CD8-positive, alpha-beta memory T cell (primary cell): ENCODE measurements at places on chromosomes 7 and 10. TPM values are rescaled to one million over a fixed set of nuclear protein-coding genes. Genes with fewer than 3 reads are reported as not detected.

DNA sequence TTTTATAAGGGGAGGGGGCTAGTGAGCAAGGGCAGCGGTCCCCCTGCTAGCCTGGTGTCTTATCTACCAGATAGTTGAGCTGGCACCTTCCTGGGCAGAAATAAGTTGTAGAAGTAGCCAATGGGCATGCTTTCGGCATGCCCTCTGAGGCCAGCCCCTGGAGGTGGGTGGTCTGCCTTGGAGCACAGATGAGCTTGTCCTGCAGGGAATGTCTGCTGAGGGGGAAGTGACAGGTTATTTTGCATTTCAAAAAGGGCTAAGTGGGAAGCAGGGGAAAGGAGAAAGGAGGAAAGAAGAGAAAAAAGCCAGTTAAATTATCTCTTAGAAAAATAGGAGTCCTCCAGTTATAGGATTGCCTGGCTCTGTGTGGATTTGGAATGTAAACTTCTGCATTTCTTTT lies 88.9 kb downstream of the GPR26 start:
- DNase-seq = no peak

DNA sequence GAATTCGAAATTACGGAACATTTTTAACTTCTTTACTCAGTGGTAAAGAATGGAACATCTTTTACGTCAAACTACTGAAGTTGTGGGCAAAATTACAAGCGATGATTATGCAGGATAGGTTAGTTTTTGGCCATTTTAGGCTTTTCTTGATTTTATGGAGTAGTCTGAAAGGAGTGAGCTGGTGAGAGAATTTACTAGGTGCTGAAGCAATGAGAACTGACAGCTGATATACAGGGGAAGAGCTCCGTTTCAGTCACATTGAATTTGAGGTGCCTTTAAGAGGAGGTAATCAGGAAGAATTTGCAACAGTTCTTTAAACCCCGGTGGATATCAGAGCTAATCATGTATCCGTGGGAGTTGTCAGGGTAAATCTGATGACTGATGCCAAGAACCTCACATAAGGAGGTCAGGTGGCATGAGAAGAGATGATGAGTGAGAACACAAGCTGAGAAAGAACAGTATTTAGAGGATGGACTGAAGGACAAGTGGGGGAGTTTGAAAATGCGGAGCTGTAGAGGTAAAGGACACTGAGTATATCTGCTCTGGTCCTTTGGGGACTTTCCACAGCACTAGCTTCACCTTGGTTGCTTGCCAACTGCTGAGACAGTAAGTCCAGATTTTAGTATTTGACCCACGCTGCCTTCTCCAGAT lies 104.3 kb downstream of the AHR start:
- DNase-seq = no peak

GRCh38 chr7:70680743-70681468 lies 451.0 kb upstream of the GALNT17 start:
- no peak for DNase-seq

- DNase-seq = no peak
These were observed 35.7 kb downstream of the CCDC7 start for GRCh38 chr10:32481606-32482005.

DNA sequence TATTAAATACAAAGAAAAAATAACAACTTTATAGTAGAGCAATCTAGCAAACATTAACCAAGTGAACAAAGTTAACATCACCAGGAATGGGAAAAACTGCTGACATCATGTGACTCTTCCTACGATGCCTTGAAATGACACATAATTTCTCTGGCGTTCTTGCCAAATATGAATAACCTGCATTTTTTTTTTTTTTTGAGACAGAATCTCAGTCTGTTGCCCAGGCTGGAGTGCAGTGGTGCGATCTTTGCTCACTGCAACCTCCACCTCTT lies 126.5 kb upstream of the VKORC1L1 start:
- DNase-seq = no peak

GRCh38 chr10:60351191-60351853 lies 38.4 kb downstream of the ANK3 start:
- DNase-seq = no peak

DNA sequence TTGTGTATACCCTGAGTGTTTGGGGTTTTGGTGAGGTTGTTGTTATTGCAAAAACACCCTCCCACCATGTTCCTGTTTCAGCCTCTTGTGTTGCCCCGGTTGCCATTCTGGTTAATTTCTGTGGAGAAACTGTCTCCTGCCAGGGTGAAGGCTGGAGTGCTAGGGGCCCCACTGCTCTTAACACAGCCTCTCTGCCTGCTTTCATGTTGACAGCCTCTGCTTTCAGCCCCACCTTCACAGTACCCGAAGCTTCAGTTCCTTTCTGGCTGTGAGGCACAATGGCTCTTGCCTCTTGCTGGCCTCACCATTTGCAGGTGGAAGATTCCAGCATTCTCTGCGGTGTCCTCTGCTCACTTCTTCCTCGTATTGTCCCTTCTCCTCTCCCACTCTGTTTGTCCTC lies 19.2 kb downstream of the SLC18A2 start:
- DNase-seq = no peak

DNA sequence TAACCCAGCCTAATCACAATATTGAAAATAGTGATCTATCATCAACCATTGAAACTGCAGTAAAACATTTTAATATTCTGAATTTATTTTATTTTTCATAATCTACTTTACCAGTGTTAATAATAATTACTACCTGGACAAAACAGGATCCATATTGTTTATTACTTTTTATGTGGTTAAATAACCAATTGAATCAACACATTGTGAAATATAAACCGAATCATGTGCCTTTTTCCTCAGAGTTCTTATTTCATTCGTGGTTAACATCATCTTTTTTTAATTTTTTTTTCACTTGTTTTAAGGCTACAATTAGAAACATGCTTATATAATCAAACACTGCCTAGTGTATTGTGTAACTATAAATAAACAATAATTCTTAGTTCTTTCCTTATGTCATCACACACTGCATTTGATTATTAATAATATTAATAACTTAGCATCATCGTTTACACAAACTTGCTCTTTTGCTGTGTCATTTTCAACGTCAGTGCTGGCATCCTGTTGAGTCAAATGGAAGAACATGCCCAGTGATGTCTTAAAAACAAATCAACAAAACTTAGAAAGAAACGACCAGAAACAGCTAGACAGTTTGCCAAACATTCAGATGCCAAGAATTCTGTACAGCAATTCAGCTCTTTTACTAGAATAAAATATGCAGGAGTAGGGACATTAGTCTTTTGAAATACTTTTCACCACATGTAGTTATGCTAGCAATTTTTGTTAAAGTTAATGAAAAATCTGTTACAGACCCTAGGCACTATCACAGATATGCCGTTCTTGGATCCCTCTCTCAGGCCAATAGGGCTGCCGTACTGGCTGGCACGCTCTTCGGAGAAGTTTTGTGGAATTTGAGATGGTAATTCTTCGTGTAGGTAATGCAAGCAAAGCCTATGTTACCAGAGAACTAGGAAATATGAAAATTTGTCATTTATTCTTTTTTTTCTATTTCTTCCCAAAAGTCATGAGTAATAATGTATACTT lies 330.4 kb upstream of the SEMA3A start:
- DNase-seq = no peak

- DNase-seq = no peak
These were observed 148.4 kb downstream of the TEX36 start for GRCh38 chr10:125534515-125534914.

GRCh38 chr10:80132299-80133139 lies at the start of gene PLAC9:
Gene PLAC9, plus strand, starts transcription at chr10:80132730. Its CDS starts 33 bp downstream, at chr10:80132763.
- DNase-seq = no peak

DNA sequence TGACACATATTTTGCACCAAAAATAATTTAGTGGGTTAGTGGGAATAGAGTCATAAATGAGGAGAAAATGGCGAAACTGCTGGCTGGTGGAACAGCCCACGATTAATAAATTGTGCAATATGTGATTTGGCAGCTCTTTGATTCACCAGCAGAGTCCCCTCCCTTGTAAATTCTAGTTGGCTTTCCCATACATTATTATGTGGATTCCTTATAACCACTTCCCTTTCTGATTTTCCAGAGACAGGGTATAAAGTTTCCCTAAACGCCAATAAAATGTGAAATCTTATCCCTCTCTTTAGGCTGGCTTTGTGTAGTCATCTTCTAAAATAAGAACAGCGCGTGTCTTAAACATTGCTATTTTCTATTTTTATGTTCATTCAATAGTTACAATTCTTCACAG lies 149.4 kb upstream of the FERD3L start:
- DNase-seq = no peak

DNA sequence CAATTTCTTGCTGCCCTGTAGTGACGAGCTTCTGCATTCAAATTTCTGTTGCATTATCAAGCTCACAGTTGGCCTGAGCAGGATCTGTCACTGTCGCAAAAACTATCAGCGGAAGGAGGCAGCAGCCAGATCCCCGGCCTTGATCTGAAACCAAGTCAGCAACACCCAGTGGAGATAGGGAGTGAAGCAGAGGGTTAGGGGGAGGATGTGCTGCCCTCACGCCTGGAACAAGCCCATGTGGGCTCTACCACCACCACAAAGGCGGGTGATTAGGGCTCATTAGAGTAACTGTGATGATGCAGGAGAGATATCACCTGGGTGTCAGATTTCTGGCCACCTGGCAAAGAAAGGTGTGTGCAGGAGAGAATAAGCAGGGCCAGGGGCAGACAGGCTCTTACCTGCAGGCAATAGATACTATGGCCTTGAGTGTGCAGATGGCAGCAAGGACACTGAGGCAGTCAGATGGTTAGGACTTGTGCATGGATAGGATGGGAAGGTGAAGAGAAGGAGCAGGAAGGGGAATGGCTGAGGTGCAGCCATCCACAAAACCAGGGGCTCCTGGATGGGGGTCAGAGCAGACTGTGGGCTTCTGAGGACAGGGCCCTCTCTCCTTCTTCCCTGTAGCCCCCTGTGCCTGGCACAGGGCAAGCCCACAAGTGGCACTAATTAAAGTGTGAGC lies 417.3 kb downstream of the RPS24 start:
- DNase-seq = no peak

- no peak for DNase-seq
These were observed 108.8 kb downstream of the NPY start for GRCh38 chr7:24392774-24393173.

DNA sequence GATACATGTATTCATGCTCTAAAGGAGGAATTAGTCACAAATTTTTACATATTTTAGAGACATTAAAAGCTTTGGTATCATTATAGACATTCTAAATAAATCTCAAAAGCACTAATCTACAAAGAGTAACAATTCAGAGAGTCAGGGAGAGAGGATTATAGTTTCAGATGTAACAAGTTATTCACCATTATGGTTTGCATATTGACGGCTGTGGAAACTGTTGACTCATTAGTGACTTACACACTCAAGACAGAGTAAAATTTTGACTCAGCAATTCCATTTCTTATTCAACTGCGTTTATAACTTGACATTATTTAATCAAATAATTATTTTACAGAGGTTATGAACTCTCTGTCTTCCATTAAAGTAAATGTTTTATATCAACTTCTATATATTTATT lies 95.4 kb upstream of the SEMA3C start:
- DNase-seq = no peak

DNA sequence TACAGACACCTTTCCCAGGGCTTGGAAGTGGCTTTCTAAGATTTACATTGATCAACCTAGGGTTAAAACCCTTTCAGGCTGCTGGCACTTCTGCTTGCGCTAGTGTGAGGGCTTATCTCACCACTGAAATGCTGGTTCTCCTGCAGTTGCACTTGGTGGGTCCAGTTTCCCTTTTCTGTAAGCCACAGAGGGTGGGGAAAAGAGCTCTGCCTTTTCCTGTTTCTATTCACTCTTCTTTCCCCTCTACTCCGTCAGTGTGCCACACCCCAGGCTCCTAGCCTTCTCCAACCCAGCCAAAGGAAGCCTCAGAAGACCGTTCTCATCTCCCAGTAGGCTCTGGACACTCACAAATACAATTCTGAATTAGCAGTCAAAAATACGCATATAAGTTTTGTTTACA lies 19.0 kb upstream of the CAPZA2 start:
- DNase-seq = no peak

HSPA12A gene
- total RNA-seq = 0.07 TPM

EIF3B gene
- total RNA-seq = 293 TPM

BICC1 gene
- total RNA-seq = not detected

NEUROD6 gene
- total RNA-seq = not detected

AKR1B15 gene
- not detected for total RNA-seq

PRF1 gene
- total RNA-seq = 94.8 TPM

HK1 gene
- 151 TPM for total RNA-seq

CHRM2 gene
- total RNA-seq = not detected

GTF2IRD1 gene
- total RNA-seq = 0.88 TPM

CPA4 gene
- total RNA-seq = not detected

TMEM176B gene
- total RNA-seq = 0.20 TPM
